ENCODE measurements at places on chromosomes 12 and 14.

DNA sequence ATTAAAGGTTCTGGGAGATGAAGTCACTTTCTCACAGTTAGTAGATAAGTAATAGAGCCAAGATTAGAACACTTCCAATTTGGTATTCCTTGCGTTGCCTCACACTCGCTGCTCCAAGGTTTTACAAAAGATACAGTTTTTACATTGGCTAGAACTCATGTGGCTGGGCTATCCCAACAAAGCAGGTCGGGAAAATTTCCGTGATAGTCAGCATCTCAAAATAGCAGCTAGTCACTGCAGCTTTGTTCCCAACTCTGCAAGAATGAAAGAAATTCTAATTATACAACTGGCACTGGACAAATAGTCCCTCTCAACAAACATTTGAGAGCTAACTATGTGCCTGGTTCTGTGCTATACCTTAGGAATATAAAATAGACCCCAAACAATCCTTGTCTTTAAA lies 24.6 kb upstream of the PPP1R12A start:
- no peak for DNase-seq

- no peak for DNase-seq
These were observed 113.5 kb downstream of the MNAT1 start for GRCh38 chr14:60848066-60848465.

DNA sequence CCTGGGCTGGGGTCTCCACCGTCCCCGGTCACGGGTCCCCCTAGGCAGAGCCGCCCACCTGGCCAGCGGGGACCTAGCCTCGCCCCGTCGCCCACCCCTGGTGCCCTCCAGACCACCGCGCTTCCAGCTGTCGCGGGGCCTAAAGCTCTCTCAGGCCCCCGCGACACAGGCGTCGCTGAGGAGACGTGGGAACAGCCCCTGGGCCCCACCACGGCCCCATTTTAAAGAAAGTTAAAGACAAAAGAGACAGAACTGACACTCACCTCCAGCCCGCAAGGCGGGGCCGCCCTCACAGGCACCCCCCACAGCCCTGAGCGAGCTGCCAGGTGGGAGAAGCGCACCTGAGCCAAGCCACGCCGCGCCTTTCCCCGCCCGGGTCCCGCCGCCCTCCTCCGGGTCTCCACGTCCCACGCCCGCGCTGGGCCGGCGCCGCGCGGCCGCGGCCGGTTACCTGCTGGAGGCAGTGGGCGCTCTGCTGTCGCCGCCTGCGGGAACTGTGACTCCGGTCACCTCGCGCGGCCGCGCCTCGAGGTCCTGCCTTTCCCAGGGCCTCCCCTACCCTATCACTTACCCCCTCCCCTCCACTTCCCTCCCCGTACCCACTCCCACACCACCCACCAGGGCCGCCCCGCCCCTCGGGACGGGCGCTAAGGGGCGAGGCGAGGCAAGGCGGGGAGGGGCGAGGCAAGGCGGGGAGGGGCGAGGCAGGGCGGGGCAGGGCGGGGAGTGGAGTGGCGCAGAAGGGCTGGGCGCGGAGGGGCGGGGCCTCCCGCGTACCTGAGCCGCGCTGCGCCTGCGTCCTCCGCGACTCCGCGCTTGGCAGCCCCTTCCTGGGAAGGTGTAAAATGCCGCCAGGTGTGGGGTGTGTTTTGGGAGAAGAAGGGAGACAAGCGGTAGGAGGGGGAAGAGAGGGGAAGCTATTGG lies 31.2 kb downstream of the TC2N start:
- peak; percentile 92 for DNase-seq

DNA sequence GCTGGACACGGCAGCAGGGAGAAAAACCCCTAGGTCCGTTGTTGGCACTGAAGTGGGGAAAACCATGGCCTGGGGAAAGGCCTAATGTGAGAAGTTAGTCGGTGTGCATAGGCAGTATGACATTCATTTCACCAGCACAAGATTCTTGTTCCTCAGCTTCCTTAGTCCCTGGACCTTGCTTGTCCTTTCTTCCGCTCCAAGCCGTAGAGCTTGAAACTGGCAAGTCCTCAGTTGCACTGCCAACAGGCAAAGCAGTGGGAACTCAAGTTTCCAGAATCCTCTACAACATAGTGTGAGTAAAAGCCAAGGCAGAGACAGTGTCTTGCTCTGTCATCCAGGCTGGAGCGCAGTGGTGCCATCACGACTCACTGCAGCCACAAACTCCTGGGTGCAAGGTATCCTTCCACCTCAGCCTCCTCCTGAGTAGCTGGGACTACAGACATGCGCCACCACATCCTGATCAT lies 138.5 kb upstream of the AMIGO2 start:
- peak; percentile 71 for DNase-seq

DNA sequence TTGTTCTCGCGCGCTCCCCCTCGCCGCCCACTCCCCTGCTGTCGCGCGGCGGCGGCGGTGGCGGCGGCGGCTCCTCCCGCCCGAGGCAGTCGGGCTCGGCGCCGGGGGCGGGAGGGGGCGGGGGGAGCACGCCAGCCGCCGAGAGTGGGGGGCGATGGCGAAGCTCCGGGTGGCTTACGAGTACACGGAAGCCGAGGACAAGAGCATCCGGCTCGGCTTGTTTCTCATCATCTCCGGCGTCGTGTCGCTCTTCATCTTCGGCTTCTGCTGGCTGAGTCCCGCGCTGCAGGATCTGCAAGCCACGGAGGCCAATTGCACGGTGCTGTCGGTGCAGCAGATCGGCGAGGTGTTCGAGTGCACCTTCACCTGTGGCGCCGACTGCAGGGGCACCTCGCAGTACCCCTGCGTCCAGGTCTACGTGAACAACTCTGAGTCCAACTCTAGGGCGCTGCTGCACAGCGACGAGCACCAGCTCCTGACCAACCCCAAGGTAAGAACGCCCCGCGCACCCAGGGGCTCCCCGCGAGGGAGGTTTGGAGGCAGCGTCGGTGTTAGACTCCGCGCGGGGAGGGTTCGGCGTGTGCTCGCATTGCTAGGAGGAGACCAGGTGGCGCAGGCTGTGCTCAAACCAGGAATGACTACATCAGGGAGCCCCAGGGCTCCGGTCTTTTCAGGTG lies 629 bp downstream of the KCNMB4 start:
- peak; percentile 64 for DNase-seq

DNA sequence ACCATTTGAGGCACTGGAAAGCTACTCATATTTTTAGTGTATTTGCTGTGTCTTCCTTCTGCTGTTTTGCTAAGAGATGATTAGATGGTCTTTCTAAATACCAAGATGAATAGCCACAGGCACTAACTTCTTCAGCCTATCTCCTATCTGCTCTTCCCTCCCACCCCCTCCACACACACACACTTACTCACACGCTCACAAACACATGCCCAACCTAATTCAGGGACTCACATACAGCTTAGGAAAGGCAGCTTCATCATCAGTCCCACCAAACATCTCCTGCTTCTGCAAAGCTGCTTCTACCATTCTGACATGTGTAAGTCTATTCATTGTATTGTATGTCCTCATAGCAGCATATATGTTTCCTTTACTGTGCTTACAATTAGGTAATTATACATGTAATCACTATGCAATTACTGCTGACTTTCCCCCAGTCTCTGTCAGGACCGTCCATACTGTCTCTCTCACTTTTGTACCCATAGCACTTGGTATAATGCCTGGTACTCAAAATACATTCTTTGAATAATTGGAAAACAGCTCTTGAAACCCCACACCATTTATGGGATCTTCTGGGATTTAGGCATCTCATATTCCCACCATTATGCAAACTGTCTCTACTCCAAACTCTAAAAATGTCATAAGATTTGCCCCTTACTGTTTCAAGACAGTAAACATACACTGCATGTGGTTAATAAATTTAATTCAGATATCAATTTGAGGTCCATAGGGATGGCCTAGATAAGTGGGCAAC lies 83.3 kb upstream of the HIF1A start:
- DNase-seq: no peak

- no peak for DNase-seq
These were observed 112.0 kb downstream of the SLC15A5 start for GRCh38 chr12:16165506-16165905.

GRCh38 chr12:24416423-24417109 lies 467.1 kb upstream of the SOX5 start:
- no peak for DNase-seq

DNA sequence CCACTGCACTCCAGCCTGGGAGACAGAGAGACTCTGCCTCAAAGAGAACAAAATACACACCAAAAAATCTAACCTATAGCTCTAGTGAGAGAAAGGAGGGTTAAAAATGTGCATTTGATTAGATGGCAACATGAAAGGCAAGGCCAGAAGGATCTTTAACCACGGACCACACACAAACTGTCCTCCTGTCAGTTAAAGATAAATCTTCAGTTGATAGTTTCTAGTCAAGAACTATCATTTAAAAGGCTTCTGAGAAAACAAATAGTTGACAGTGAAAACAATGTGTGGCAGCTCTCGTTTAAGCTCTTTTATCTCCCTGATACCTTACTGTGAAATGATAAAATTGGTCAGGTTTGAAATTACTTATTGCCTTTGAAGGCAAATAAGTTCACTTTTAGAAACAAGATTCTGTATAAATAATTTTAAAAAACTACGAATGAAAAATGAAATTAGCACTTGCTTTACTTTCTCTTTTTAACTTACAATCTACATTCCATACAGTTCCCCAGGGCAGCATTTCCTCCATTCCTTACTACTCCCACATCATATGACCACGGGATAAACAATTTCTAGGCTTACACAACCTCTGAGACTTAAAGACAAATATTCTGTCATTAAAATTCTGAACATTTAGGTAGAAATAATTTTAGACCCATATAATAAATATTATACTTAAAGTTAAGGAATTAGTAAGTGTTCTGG lies 71.4 kb upstream of the GNPNAT1 start:
- DNase-seq: no peak

DNA sequence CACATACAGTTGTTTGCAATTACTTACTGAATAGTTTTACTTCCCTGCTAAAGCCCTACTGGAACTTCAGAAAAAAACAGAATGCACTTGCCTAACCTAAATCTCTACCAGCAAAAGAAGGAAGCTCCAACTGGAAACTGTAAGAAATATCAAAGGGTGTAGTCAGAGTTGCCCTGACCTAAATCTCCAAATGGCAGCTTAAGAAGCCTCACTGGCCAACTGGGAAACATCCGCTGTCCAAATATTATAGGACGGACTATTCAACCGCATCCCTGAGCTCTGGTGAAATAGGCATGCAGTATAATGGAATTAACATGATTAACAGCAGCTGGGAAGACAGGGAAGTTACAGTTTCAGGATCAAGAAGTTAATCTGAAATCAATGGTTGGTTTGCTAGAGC lies 24.3 kb downstream of the ANAPC7 start:
- no peak for DNase-seq

GRCh38 chr12:50636505-50636904 lies 127.4 kb upstream of the ATF1 start:
- DNase-seq: no peak

- no peak for DNase-seq
These were observed 52.9 kb downstream of the SPTB start for GRCh38 chr14:64826845-64827244.

- no peak for DNase-seq
These were observed 4.2 kb downstream of the NPC2 start for GRCh38 chr14:74488786-74489397.

- DNase-seq: peak; percentile 83
These were observed at the start of gene CPM for GRCh38 chr12:68932961-68933893. Gene CPM, minus strand, starts transcription at chr12:68933171. Its CDS starts 334 bp downstream, at chr12:68932837.

DNA sequence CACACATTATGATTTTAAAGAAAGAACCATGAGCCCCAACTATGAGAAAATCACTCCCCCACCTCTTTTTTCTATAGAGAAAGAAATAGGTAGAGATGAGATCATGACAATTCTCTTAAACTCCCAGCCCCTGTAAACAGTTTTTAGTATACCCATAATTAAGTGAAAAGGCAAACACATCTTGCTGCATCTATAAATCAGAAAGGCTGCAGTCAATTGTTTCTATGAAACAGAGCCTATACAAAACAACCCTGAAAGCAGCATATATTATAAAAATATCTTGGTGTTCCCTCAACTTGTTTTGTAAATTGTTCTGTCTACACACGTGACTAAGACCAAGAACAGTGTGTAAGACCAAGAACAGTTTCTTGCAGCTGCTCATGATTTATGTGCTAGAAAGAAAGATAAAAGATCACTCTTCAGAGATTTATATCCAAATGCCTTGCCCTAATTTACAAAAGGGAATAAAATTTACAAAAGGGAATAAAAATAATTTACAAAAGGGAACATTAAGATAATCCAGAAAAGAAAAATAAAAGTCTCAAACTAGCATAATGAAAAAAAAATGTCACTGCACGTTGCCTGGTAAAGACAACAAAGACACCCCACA lies 4.8 kb downstream of the KITLG start:
- no peak for DNase-seq

GRCh38 chr12:101696251-101697196 lies 916 bp upstream of the CHPT1 start:
- DNase-seq: peak; percentile 9

- DNase-seq: no peak
These were observed 71.5 kb downstream of the AACS start for GRCh38 chr12:125136702-125137101.

- no peak for DNase-seq
These were observed 123.5 kb downstream of the SLC41A2 start for GRCh38 chr12:104834607-104835006.

GRCh38 chr12:83656004-83656403 lies 969.3 kb downstream of the TMTC2 start:
- DNase-seq: no peak

GRCh38 chr12:50362671-50363070 lies 33.7 kb downstream of the FAM186A start:
- DNase-seq: no peak

DNA sequence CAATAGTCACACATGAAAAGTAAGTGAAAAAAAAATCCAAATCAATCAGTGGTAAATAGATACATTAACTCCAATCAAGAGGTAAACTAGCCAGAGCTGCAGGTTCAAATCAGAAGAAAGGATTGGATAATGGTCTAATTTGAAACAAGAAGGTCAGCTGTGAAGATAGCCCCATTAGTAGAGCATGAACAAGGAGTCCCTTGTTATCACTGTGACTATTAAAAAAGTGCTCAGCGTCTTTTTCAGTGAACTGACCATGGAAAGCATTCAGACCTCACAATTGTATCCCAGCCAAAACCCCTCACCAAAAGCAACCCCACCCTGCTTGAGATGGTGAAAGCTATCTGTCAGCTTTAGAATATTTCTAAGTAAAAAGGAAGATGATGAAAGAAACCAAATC lies 125.0 kb upstream of the EGLN3 start:
- no peak for DNase-seq

DNA sequence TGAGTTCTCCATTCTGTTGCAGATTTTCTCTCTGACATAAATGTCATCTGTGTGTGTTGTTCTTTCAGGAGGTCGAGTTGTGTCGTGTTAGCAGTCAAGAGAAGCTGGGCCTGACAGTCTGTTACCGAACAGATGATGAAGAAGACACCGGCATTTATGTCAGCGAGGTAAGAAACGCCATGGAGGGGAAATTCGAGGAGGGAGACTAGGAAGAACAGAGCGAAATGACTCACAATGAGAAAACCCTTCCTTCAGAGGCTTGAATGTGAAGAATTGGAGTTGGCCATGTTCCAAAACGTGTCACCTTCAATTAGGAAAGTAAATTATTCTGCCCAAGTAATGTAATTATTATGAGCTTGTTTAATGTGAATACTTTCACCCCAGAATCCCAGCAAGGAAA lies 364.5 kb downstream of the PDZRN4 start:
- no peak for DNase-seq

GRCh38 chr12:113387631-113388030 lies 16.1 kb downstream of the SDS start:
- DNase-seq: no peak

Measured in activated CD4-positive, alpha-beta T cell treated with anti-CD3 and anti-CD28 coated beads for 48 hours (primary cell).